ENCODE measurements at places on chromosomes 11 and 22. TPM values are rescaled to one million over a fixed set of nuclear protein-coding genes. Genes with fewer than 3 reads are reported as not detected.
A peak's percentile ranks its signal among the peaks of the same experiment; 100 is the strongest.

GRCh38 chr22:21052715-21053459 lies 7.1 kb downstream of the LRRC74B start:
- H3K4me1 ChIP-seq, result peaks cover 15% of the 10 kb centered on the region
- peaks cover 3% of the 10 kb centered on the region for H3K27me3 ChIP-seq
- H3K36me3 ChIP-seq, result no peaks in the 10 kb centered on the region
- H3K27ac ChIP-seq, result no peak overlapping the region

The NFAM1 gene
- 0.15 TPM for total RNA-seq

- peaks cover 59% of the 10 kb centered on the region for H3K36me3 ChIP-seq
- peaks cover 49% of the 10 kb centered on the region for H3K4me1 ChIP-seq
- H3K4me3 ChIP-seq, result no peak overlapping the region
- no peak for DNase-seq
- H3K27me3 ChIP-seq, result no peaks in the 10 kb centered on the region
- H3K27ac ChIP-seq, result peak overlapping the region; percentile 100
Measured at GRCh38 chr11:83162377-83162776, 5.4 kb downstream of the PCF11 start.

- H3K36me3 ChIP-seq, result no peaks in the 10 kb centered on the region
- DNase-seq, result no peak
- H3K4me3 ChIP-seq, result no peak overlapping the region
- no peaks in the 10 kb centered on the region for H3K4me1 ChIP-seq
- peaks cover 41% of the 10 kb centered on the region for H3K27me3 ChIP-seq
Measured at GRCh38 chr11:75633409-75634066, 35.3 kb downstream of the MAP6 start.

The B3GAT1 gene
- total RNA-seq, result not detected

- peaks cover 4% of the 10 kb centered on the region for H3K27me3 ChIP-seq
- H3K36me3 ChIP-seq, result no peaks in the 10 kb centered on the region
- no peak overlapping the region for H3K4me3 ChIP-seq
- DNase-seq, result no peak
- H3K4me1 ChIP-seq, result no peaks in the 10 kb centered on the region
Measured at GRCh38 chr11:9643751-9644150, 20.1 kb upstream of the SWAP70 start.

- H3K27me3 ChIP-seq, result no peaks in the 10 kb centered on the region
- H3K27ac ChIP-seq, result no peak overlapping the region
- no peak overlapping the region for H3K4me3 ChIP-seq
- no peak for DNase-seq
- no peaks in the 10 kb centered on the region for H3K36me3 ChIP-seq
- peaks cover 2% of the 10 kb centered on the region for H3K4me1 ChIP-seq
Measured at GRCh38 chr11:61736310-61736709, 16.1 kb upstream of the MYRF start.

DNA sequence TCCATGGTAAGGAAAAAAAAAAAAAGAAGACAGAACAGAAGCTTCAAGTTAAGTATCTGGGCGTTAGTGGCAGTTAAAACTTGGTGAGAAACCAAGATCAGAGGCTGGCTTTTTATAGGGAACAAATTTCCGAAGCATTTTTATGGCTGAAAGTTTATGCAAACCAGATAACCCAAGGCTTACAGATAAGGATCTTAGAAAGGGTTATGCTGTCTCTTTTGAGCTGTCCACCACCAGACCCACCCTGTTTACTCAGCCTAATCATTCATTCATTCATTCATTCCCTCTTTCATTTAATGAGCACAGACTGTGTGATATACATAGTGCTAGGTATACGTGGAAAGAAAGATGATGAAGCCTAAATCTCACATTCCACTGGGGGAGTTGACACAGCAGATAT lies 89.5 kb downstream of the ME3 start:
- H3K36me3 ChIP-seq, result no peaks in the 10 kb centered on the region
- peaks cover 6% of the 10 kb centered on the region for H3K4me1 ChIP-seq
- no peaks in the 10 kb centered on the region for H3K27me3 ChIP-seq
- H3K27ac ChIP-seq, result no peak overlapping the region
- DNase-seq, result no peak

The NLRP10 gene
- not detected for total RNA-seq

- peaks cover 20% of the 10 kb centered on the region for H3K27me3 ChIP-seq
- no peak overlapping the region for H3K27ac ChIP-seq
- no peak for DNase-seq
- H3K4me3 ChIP-seq, result no peak overlapping the region
- H3K36me3 ChIP-seq, result no peaks in the 10 kb centered on the region
Measured at GRCh38 chr22:35498026-35498800, 42.4 kb upstream of the RASD2 start.

DNA sequence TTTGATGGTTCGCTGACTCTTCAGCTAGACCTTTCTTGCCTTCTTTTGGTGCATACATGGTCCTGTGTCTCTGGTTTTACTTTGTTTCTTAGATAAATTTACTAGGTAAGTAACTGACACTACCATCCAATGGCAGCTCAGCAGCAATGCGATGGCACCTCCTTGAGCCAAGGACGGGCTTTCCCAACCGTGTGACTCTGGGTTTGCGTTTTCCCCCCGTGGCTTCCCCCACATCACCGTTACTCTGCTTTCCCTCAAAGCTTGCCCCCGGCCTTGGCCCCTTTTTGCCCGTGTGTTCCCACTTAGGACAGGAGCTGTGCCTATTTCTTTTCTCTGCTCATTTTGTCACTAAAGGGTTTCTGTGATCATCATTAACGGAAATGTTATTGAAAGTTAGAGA lies 41.5 kb downstream of the TBC1D22A start:
- peaks cover 26% of the 10 kb centered on the region for H3K36me3 ChIP-seq
- H3K27me3 ChIP-seq, result no peaks in the 10 kb centered on the region
- DNase-seq, result no peak
- H3K4me1 ChIP-seq, result peaks cover 25% of the 10 kb centered on the region
- no peak overlapping the region for H3K4me3 ChIP-seq

The OR51I1 gene
- total RNA-seq, result not detected

GRCh38 chr11:77170107-77170506 lies 42.1 kb downstream of the MYO7A start:
- H3K4me1 ChIP-seq, result no peaks in the 10 kb centered on the region
- H3K36me3 ChIP-seq, result no peaks in the 10 kb centered on the region
- H3K27me3 ChIP-seq, result no peaks in the 10 kb centered on the region

GRCh38 chr11:111982019-111982464 lies 43.2 kb upstream of the DLAT start:
- peaks cover 12% of the 10 kb centered on the region for H3K4me1 ChIP-seq
- H3K27ac ChIP-seq, result no peak overlapping the region
- H3K36me3 ChIP-seq, result peaks cover 4% of the 10 kb centered on the region
- H3K4me3 ChIP-seq, result no peak overlapping the region
- H3K27me3 ChIP-seq, result peaks cover 26% of the 10 kb centered on the region

The DAGLA gene
- total RNA-seq, result 0.07 TPM

The MS4A2 gene
- not detected for total RNA-seq

The PACS1 gene
- 77.8 TPM for total RNA-seq

DNA sequence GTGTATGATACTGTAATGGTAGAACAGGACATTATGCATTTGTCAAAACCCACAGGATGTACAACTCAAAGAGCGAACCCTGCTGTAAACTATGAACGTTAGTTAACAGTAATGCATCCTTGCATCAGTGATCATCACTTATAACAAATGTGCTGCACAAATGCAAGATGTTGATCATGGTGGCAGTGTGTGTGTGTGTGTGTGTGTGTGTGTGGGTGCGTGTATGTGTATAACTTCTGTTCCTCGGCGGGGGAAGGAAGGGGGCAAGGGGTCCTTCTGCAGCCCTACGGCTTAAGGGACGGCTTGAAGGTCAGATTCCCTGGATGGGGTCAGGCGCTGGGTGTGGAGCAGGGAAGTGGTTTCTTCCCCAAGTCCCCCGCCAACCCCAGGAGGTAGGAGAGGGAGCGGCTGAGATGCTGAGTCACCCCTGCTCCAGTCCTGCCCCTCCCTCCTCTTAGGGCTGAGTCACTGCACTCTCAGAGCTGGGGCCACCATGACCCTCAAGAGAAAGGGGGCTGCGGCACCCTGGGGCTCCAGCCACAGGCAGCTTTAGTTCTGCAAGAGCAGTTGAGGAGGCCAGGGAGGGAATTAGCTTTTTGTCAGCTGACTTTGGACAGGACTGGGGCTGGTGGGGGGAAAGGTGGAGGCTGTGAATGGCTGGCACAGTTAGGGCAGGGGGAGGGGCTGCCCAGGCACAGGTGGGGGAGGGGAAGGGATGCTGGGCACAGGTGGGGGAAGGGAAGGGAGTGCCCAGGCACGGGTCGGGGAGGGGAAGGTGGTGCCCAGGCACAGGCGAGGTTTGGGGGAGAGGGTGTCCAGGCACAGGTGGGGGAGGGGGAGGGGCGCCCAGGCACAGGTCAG lies 8.8 kb upstream of the CTSD start:
- no peaks in the 10 kb centered on the region for H3K27me3 ChIP-seq
- peak overlapping the region; percentile 65 for H3K27ac ChIP-seq
- peak; percentile 73 for DNase-seq
- no peaks in the 10 kb centered on the region for H3K36me3 ChIP-seq
- peaks cover 14% of the 10 kb centered on the region for H3K4me1 ChIP-seq

GRCh38 chr11:82989628-82990404 lies 81.9 kb downstream of the RAB30 start:
- no peak overlapping the region for H3K27ac ChIP-seq
- H3K27me3 ChIP-seq, result no peaks in the 10 kb centered on the region
- peaks cover 40% of the 10 kb centered on the region for H3K4me1 ChIP-seq
- DNase-seq, result no peak
- peaks cover 17% of the 10 kb centered on the region for H3K36me3 ChIP-seq

The APOA4 gene
- total RNA-seq, result not detected

DNA sequence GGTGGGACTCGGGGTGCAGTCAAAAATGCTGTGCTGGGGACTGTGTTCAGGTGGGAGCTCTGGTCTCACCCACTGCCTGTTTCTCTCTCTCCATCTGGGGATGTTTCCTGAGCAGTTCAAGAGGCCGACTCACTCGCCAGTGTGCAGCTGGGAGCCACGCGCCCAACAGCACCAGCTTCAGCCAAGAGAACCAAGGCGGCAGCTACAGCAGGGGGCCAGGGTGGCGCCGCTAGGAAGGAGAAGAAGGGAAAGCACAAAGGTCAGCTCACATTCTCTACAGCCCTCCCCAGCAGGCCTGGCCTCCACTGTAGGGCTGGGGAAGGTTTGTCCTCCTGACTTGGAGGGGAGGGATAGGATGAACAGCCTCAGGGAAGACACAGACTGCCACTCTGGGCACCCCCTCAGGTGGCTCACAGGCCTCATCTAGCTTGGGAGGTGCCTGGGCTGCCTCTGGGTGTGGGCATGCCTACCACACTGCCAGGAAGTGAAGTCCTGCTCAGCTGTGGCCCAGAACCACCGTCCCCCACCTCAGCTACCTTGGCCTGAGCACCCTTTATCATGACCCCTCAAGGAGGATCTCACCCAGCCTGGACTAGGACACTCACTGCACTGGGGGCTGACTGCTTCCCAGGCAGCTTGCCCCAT lies 13.0 kb downstream of the TUB start:
- no peak for DNase-seq
- H3K27me3 ChIP-seq, result no peaks in the 10 kb centered on the region
- H3K4me3 ChIP-seq, result no peak overlapping the region
- no peaks in the 10 kb centered on the region for H3K36me3 ChIP-seq

- no peaks in the 10 kb centered on the region for H3K36me3 ChIP-seq
- no peak overlapping the region for H3K4me3 ChIP-seq
- DNase-seq, result no peak
- no peak overlapping the region for H3K27ac ChIP-seq
Measured at GRCh38 chr11:86726770-86727504, 54.5 kb upstream of the ME3 start.

DNA sequence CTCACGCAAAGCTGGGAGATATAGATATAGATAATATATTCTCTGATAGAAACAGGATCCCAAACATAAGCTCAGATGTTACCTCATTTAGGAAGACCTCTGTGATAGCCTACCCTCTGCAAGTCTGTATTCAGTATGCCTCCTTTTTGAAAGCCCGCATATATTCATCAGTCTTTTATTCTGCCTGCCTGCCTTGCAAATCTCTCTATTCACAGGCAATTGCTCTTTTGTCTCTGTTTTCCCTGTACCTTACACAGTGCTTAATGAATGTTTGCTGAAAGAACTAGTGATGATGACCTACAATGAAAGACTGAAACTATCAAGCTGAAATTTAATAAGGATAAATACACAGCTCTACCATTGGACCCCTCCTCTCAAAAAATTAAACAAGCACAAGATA lies 18.4 kb downstream of the DEUP1 start:
- no peak overlapping the region for H3K4me3 ChIP-seq
- no peaks in the 10 kb centered on the region for H3K36me3 ChIP-seq
- H3K27ac ChIP-seq, result no peak overlapping the region
- no peak for DNase-seq
- peaks cover 13% of the 10 kb centered on the region for H3K27me3 ChIP-seq

Data from activated naive CD4-positive, alpha-beta T cell treated with anti-CD3 and anti-CD28 coated beads for 36 hours (primary cell).